ENCODE measurements at places on chromosomes 11 and 22. TPM values are rescaled to one million over a fixed set of nuclear protein-coding genes. Genes with fewer than 3 reads are reported as not detected.
A peak's percentile ranks its signal among the peaks of the same experiment; 100 is the strongest.

DNA sequence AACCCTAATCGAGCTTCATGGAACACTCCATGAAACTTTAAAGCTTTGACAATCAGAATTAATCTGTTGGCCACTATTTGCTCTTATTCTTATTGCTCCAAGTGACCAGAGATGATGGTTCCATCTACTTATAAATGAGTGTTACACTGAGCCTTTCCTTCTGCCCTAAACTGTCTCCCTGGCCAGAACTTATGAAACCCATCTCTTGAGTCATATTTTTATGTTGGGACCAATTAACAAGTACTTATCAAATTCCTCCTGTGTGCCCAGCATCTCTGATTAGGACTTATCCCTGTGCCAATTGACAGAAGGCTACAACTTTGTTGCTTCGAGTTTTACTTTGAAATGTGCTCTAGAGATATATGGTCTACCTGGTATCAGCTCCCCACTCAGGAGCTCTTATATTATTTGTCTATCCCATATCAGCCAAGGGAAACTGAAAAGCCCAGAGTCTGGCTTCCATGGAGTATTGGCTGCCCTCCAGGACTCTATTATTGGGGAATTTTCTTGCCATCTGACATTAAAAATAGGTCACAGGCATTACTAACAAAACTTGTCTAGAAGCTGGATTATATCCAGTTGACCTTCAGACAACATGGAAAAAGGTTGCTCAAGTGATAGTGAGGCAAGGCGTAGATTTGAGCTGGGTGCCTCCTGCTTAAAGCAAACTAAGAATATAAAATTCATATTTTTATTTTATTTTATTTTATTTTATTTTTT is 8.8 kb downstream of the KREMEN1 start:
- H3K27ac ChIP-seq, result no peak overlapping the region
- no peak for DNase-seq
- H3K4me1 ChIP-seq, result peaks cover 8% of the 10 kb centered on the region
- H3K27me3 ChIP-seq, result no peaks in the 10 kb centered on the region

- no peaks in the 10 kb centered on the region for H3K36me3 ChIP-seq
- H3K27me3 ChIP-seq, result no peaks in the 10 kb centered on the region
- no peak overlapping the region for H3K27ac ChIP-seq
- no peak for DNase-seq
- H3K4me1 ChIP-seq, result peaks cover 15% of the 10 kb centered on the region
Observed at GRCh38 chr22:44144046-44144569, 36.6 kb upstream of the PARVG start.

- peak overlapping the region; percentile 94 for H3K27ac ChIP-seq
- peak overlapping the region; percentile 85 for H3K4me3 ChIP-seq
- H3K36me3 ChIP-seq, result peaks cover 5% of the 10 kb centered on the region
- H3K27me3 ChIP-seq, result no peaks in the 10 kb centered on the region
- H3K4me1 ChIP-seq, result peaks cover 26% of the 10 kb centered on the region
Observed at GRCh38 chr22:42069801-42070516, 653 bp downstream of the NAGA start.

GRCh38 chr11:118799372-118799771 is 8.4 kb upstream of the DDX6 start:
- no peak for DNase-seq
- H3K4me1 ChIP-seq, result no peaks in the 10 kb centered on the region
- no peak overlapping the region for H3K27ac ChIP-seq
- no peaks in the 10 kb centered on the region for H3K27me3 ChIP-seq

- no peaks in the 10 kb centered on the region for H3K27me3 ChIP-seq
- H3K27ac ChIP-seq, result no peak within 1 kb of the TSS
- peak within 1 kb of the TSS; percentile 74 for H3K4me3 ChIP-seq
- H3K4me1 ChIP-seq, result peaks cover 9% of the 10 kb centered on the region
Observed at GRCh38 chr22:50261615-50262459, at the start of gene MAPK12. Gene MAPK12, minus strand, starts transcription at chr22:50261683. Its CDS starts 174 bp downstream, at chr22:50261509.

DNA sequence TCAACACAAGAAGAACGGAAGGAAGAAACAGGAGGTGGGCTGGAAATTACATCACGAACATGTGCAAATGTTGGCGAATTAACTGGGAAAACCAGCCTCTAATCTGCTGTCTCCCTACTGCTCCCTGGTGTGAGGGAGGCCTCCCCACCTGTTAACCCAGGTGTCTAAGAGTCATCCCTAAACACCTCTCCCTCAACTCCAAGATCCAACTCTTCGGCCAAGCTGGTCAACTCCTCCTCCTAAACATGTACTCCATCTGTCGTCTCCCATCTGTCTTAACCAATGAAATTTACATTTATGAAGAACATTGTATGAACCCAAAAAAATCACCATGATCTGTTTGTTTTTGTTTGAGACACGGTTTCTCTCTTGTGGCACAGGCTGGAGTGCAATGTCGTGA is 154.2 kb downstream of the LARGE1 start:
- H3K27me3 ChIP-seq, result no peaks in the 10 kb centered on the region
- H3K4me3 ChIP-seq, result no peak overlapping the region
- no peaks in the 10 kb centered on the region for H3K4me1 ChIP-seq
- no peak for DNase-seq

DNA sequence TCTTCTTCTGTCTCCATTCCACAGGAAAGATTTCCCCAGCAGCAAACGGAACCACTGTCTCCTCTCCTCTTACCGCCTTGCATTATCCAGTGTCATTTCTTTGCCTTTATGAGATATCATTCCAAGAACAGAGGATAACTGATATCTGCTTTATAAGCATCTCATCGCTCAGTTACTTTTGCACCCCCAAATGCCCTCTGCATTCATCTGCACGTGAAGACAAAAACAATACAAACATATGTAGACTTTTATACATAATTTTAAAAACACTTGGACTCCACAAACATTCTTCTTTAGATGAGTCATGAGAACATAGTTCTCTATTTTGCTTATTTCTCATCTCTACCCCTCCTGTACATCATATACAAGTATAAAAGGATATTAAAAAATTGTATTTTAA is 512 bp upstream of the OR51T1 start:
- no peak overlapping the region for H3K27ac ChIP-seq
- DNase-seq, result peak; percentile 29
- H3K36me3 ChIP-seq, result no peaks in the 10 kb centered on the region
- H3K4me3 ChIP-seq, result no peak overlapping the region
- peaks cover 5% of the 10 kb centered on the region for H3K4me1 ChIP-seq

The CCDC73 gene
- total RNA-seq, result not detected

The PGA5 gene
- not detected for total RNA-seq

The MIOX gene
- total RNA-seq, result under 0.01 TPM

The SLC17A6 gene
- total RNA-seq, result not detected

The KCNK4 gene
- total RNA-seq, result 0.29 TPM
